ENCODE measurements at places on chromosomes 2 and 18. TPM values are rescaled to one million over a fixed set of nuclear protein-coding genes. Genes with fewer than 3 reads are reported as not detected.

- DNase-seq = no peak
Measured at GRCh38 chr2:52431352-52431760, 1336.2 kb upstream of the CHAC2 start.

DNA sequence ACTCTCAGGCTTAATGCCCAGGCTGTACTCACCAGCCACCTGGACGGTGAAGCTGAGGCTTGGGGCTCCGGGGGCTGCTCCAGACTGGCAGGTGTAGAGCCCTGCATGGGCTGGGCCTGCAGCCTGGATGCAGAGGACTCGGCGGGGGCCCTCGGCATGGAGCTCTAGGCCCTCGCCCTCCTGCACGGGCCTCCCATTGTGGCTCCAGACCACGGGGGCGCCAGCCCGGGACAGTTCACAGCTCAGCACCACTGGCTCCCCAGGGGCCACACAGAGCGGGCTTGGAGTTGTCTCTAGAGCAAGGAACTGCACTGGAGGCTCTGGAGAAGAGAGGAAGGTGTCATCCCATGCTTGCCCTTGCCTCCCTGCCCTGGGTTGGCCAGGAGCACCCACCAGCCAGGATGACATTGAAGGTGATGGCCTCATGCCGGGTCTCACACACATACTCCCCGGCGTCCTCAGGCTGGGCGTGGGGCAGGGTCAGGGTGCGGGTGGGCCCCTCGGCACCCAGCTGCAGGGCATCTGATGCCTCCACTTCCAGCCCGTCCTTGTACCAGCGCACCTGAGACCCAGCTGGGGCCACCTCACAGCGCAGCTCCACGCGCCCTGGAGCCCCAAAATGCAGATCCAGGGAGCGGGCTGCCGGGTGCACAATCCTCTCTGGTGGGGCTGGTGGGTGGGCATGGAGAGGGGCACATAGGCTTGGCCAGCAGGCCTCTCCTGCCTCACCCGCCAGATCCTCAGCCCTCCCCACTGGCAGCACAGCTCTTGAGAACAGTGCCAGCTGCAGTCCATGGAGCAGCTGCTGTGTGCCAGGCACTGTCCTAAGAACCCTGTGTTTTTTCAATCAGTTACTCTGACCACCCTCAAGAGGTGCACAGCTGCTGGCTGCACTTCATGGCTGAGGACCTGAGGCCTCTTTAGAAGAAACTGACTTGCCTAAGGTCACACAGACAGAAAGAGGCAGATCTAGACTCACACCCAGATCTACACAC is 13.3 kb downstream of the OBSL1 start:
- no peak for DNase-seq

RELCH gene
- 11.5 TPM for total RNA-seq

CHST10 gene
- total RNA-seq = 7.4 TPM

DNA sequence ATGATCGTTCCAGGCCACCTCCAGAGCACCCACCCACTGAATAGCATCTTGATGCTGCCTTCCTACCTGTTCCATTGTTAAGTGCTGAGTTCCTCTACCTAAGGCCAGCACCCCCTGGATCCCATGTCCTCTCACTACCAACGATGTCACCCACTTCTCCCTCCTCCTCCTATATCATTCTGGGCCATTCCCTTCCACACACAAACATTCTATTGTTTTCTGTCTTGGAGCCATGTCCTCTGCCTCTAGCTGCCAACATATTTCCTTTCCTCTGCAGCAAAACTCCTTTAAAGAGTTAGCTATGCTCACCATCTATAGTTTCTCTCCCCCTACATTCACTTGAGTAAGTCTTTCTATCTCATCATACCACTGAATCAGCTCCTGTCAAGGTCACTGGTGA is 64.0 kb upstream of the ACKR3 start:
- no peak for DNase-seq

DNA sequence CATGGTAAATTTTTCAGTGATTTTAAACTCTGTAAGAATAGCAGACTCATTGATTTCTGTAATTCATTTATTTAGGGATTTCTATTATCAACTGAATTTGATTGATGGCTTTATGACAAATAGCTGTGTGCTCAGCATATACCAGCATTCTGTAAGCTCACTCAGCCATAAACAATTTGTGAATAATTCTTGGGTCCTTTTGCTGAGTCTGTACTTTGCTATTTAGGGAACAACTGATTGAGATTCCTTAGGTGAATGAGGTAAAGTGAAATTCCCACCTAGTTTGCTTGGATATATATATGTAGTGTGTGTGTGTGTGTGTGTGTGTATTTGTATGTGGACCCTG is 76.7 kb upstream of the CAVIN2 start:
- no peak for DNase-seq

PRKAG3 gene
- total RNA-seq = 34.0 TPM

Measured in gastrocnemius medialis (tissue), 4 donors.